Renal pelvis (tissue), 12 donors: ENCODE measurements at places on chromosomes 6 and 20. TPM values are rescaled to one million over a fixed set of nuclear protein-coding genes. Genes with fewer than 3 reads are reported as not detected.

The LY6G6F gene
- 0.43 TPM for polyA plus RNA-seq

DNA sequence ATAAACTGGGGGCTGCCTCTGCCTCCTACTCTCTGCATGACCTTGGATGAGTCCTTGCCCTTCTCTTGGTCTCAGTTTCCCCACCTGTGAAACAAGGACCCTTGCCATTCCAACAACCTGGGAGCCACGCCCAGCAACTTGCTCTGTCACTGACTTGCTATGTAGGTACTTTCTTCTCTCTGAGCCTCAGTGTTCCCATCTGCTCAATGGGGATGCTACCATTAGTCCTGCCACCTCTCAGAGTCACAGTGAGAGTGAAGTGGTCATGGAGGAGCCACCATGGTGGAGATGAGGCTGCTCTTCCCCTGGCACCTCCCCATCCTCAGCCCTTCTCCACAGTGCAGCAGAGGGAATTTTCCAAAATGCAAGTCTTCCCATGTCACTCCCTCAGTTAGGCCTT, 70.6 kb downstream of the CDH22 start:
- no peak for DNase-seq

The GMPR gene
- 9.8 TPM for polyA plus RNA-seq

- DNase-seq, result no peak
These were observed 67.4 kb upstream of the HINT3 start for GRCh38 chr6:125888989-125889656.

DNA sequence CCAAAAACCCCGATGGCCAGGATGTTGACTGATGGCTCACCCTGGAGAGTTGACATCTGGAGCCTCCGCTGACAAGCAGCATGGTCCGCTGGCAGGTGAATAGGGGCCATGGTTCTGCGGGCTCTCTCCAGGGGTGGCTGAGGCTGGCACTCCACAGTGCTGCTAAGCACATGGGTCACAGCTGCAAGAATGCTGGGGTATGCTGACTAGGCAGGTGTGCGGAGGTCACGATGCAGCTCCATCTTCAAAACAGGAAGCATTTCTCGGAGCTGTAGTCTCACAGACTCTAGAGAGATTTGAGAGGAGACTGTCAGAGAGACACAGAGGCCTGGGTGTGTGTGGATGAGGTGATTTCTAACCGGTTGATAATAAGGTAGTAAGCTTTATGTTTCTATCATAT, 341.6 kb downstream of the NRN1 start:
- no peak for DNase-seq

- no peak for DNase-seq
These were observed 17.6 kb upstream of the CDKN1A start for GRCh38 chr6:36660771-36661471.

The CALHM5 gene
- 2.2 TPM for polyA plus RNA-seq

GRCh38 chr6:74369556-74369993, 673.6 kb downstream of the CD109 start:
- no peak for DNase-seq

The STMND1 gene
- 0.19 TPM for polyA plus RNA-seq

DNA sequence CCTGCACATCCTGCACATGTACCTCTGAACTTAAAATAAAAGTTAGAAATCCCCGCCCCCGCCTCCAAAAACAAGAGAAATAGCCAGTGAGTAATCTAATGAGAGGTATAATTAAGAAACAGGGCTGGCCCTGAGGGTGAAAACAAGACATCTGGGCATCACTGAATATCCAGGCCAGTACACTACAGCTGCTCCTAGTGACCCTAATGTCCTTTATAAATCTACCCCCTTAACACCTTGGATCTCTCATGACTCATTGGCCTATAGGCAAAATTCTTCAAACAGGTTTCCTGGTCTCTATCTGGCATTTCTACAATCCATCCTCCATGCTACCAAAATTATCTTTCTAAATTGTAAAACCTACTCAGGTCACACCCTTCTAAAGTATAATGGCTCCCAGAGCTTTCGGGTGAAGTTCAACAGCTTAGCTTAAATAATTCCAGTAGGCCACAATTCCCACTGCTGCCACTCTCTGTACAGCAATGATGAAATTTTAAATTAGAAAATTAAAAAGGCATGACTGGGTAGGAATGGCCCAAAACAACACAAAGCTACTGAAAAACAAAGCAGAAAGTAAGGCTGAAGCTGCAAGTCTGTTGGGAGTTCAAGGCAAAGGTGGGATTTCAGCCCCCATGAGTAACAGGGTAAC, 260.9 kb downstream of the GMDS start:
- DNase-seq, result no peak

- DNase-seq, result no peak
These were observed 94.2 kb downstream of the RREB1 start for GRCh38 chr6:7201732-7202541.

DNA sequence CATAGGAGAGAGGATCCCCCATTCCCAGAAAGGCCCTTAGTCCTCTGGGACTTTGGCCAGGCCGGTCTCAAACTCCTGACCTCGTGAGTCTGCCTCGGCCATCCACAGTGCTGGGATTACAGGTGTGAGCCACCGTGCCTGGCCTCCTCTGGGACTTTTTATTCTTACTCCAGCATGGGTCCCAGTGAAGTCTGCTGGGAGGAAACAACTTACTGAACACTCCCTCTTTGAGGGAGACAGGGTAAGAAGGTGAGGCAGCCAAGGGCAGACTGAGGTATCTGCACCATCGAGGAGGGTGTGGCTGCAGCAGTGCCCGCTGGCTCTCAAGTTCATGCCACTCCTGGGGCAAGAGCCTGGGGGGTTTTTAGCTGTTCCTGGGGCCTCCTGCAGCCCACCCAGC, 2.4 kb downstream of the BAK1 start:
- no peak for DNase-seq

DNA sequence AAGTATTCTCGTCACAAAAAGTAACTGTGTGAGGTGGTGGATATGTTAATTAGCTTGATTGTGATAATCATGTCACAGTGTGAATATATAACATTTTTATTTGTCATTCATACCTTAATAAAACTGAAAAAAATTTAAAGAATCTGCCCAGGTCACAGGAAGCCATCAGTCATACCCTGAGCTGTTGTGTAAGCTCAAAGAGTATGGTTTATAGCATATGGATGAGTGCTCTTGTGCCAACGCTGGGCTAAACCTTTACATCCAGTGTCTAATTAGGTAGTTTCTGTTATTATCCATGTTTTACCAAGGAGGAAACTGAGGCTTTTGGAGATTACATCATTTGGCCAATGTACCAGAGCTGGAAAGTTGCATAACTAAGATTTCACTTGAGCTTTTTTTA, 11.4 kb downstream of the PKIG start:
- no peak for DNase-seq

The TFAP2C gene
- polyA plus RNA-seq, result 0.87 TPM

- DNase-seq, result no peak
These were observed 38.1 kb downstream of the DHX35 start for GRCh38 chr20:38999965-39000910.

DNA sequence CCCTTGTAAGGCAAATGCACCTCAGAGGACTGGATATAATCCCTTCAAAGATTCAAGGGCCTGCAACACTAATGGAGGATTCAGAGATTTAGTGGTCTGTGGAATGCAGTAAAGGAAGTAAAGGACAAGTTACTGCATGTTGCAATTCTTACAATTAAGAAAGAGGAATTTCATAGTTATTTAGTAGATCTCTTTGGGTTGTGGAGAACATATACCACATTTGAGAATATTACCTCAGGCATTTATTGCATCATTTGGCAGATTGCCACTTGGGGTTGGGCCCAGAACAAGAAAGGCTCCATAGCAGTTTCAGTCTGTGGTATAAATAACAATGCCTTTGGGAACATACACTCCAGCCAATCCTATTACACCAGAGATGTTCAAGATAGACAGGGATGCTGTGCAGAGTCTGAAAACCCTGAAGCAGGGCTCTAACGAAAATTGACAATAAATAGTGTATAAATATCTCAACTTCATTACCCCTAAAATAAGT, 20.9 kb upstream of the EPM2A start:
- DNase-seq, result no peak

GRCh38 chr6:119686644-119687043, 337.1 kb upstream of the MAN1A1 start:
- DNase-seq, result no peak

DNA sequence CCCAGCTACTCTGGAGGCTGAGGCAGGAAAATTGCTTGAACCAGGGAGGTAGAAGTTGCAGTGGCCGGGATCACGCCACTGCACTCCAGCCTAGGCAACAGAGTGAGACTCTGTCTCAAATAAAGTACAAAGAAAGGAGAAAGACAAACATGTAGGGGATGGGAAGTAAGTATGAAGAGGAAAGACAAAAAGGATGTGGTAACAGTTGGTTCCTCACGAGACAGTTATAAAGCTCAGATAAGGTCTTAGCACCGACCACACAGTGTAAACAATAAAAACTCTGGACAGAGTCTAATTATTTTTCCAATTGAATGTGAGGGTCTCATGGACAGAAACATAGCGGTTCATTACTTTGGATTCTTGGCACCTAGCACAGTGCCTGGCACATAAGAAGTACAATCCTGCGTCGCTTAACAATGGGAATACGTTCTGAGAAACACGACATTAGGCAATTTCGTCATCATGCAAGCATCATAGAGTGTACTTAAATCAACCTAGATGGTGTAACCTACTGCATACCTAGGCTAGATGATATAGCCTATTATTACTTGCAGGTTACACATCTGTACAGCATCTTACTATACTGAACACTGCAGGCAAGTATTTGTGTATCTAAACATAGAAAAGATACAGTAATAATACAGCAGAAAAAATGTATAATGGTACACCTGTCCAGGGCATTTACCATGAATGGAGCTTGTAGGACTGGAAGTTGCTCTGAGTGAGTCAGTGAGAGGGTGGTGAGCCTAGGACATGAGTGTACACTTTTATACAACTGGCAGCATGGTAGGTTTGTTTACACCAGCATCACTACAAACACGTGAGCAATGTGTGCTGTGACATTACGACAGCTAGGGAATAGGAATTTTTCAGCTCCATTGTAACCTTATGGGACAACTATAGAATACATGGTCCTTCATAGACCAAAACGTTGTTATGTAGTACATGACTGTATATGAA, 38.2 kb downstream of the MBOAT1 start:
- no peak for DNase-seq

- DNase-seq, result no peak
These were observed 46.1 kb upstream of the JAG1 start for GRCh38 chr20:10719740-10720385.

- no peak for DNase-seq
These were observed 13.2 kb upstream of the MAP3K4 start for GRCh38 chr6:160978141-160978901.

GRCh38 chr6:28867086-28867409, 56.7 kb downstream of the TRIM27 start:
- no peak for DNase-seq
